ENCODE measurements at places on chromosomes 6 and 20.

- no peak for DNase-seq
Observed at GRCh38 chr6:139597771-139598755, 223.6 kb upstream of the CITED2 start.

GRCh38 chr20:53869466-53870258 is 200.7 kb downstream of the BCAS1 start:
- DNase-seq: peak; percentile 77

DNA sequence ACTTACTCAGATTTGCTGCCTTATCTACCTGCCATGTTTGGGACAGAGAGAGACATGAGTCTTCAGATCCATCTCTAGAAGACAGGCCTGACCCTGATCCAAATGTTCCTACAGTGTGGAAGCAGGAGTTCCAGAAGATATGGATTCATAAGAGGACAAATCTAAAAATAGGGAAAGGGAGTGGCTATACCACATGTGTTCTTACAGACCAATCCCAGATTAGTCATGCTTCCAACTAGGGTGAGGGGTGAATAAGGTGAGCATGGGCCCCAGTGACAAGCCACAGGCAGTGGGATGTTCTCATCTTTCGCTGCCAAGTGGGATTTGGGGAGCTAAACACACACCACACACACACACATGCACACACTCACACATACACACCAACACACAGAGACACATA is 670.7 kb upstream of the CITED2 start:
- no peak for DNase-seq

DNA sequence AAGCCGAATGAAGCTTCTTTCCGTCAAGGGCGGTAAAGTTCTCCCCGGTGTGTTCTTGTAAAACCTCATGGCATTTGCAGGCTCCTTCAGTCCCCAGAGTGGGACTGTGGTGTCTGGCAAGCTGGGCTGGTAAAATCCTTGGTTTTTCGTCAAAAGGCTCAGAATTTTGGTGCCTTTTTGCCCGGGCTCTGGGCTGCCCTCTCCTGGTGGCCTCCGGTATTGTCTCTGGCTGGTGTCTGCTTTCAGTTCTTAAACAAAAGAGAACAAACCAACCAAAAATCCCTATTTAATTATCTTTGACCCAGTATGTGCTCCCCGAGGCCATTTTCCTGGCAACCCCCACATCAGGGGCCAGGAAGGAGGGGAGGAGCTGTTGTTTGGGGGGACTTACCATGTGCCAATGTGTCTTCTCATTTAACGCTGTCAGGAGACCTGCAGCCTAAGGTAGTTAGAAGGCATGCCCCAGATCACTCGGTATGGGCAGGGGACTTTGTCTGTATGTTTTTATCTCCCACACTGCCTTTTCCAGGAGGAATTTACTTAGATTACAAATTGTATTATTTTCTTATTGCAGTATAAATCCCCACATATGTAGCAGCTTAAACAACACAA is 11.1 kb downstream of the CDH4 start:
- DNase-seq: no peak

DNA sequence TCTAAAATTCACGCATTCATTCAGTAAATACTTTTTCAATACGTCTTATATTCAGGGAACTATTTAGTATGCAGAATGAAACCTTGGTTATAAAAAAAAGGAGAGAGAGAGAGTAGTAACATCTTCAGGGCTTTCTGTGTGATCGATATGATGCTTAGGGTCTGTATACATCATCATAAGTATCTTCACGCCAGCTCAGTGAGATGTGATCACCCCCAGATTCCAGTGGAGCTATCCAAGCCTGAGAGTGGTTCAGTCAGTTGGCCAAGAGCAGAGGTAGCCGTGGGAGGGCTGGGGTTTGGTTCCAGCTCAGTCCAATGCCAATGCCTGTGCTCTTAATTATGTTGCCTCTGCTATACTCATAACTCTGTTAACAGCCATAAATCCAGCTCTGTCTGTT is 8.6 kb downstream of the CD83 start:
- DNase-seq: no peak

GRCh38 chr6:32092760-32093497 is 16.2 kb downstream of the TNXB start:
- no peak for DNase-seq

- DNase-seq: no peak
Observed at GRCh38 chr6:113375950-113376846, 480.9 kb upstream of the MARCKS start.

DNA sequence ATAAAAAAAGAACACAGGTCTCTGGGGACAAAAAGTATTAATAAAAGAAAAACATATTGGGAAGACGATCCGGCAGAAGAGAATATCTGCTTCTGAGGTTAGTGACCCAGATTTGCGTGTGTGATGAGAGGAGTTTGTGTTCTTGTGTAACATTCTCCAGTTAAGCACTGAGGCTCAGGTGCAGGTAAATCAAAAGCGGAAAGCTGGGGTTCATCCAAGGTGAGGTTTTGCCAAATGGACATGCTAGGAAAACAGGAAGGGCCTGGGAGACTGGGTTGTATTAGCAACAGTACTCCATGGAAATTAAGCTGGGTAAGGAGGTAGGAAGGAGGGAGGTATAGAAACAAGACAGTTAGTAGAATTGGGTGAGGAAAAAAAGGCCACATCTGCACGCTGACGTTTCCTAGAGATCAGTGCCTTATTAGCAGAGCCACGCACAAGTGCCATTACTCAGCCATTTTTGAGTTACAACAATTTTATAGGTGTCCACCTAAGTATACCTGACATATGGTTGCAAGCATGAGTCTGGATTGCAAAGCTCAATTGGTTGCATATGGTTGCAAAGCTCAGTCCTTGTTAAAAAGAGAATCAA is 139.6 kb downstream of the ZMYND8 start:
- no peak for DNase-seq

DNA sequence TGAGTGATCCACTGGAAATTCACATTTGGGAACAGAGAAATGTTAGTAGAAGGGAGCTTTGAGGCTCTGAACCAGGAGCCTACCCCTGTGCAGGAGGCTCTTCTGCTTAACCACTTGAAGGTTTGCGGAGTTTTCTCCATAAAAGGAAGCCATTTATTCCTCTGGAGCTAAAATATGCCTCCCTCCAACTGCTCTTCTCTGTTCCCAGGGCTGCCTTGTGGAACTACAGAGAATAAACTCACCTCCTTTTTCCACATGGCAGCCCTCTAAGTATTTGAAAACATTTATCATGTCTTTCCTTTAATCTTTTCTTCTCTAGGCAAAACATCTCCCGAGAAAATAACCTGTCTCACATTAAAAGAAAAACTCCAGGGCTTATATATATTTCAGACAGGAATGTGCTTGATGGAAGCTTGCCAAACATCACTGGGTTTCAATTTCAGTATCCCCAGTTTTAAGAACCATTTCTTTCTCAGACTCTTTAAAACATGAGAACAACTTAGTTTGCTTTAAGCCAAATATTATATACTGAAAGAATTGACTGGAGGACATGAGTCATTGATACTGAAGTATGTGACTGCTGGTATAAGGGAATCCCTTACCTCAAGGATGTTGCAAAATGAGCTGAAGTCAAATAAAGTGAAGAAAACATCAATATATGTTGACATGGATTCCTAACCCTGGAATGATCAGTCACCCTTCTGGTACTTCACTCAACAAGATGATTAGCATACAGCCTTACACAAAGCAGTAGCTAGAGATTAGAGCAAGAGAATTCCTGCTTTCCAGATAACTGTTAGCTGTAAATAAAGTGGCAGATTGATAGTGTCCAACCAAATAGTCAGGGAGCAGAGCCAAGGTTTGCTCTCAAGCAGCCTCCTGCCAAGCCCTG is 74.0 kb downstream of the ZBTB2 start:
- no peak for DNase-seq

- DNase-seq: peak; percentile 97
Observed at GRCh38 chr6:89999154-89999553, 104.9 kb downstream of the GJA10 start.

Data from NCI-H1436 treated with DMSO at 0.1 percent for 48 hours (cell line).